GM04503 (cell line): ENCODE measurements at places on chromosomes 6 and 20.

DNA sequence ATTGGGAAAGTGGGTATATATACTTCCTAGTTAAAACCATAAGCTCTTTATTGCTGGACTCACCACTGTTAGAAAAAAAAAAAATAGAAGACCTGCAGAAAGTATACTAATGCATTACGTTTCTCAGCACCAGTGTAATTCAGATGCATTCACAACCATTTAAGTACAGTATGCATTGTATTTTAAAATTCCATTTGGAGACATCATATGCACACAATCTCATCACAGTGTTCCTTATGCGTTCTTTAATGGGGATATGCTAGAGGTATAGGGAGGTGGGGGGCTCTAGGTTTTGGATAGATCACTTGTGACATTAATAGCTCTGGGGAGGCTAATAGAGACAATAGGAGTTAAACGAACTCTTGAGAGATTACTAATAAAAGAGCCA lies 9.4 kb downstream of the TFAP2A start:
- DNase-seq = no peak

DNA sequence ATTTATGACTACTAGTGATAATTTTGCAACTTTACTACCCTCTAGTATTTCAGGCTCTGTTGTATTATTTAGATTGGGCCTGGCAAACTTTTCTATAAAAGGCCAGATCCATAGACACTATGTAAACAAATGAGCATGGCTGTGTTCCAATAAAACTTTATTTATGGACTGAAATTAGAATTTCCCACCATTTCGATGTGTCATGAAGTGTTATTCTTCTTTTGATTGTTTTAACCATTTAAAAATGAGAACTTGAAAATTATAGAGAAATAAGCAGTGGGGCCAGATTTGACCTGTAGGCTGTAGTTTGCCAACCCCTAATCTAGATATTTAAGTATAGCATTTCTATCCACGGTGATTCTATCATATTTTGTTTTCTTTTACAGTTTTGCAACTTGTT lies 61.5 kb upstream of the TFB1M start:
- DNase-seq = no peak

DNA sequence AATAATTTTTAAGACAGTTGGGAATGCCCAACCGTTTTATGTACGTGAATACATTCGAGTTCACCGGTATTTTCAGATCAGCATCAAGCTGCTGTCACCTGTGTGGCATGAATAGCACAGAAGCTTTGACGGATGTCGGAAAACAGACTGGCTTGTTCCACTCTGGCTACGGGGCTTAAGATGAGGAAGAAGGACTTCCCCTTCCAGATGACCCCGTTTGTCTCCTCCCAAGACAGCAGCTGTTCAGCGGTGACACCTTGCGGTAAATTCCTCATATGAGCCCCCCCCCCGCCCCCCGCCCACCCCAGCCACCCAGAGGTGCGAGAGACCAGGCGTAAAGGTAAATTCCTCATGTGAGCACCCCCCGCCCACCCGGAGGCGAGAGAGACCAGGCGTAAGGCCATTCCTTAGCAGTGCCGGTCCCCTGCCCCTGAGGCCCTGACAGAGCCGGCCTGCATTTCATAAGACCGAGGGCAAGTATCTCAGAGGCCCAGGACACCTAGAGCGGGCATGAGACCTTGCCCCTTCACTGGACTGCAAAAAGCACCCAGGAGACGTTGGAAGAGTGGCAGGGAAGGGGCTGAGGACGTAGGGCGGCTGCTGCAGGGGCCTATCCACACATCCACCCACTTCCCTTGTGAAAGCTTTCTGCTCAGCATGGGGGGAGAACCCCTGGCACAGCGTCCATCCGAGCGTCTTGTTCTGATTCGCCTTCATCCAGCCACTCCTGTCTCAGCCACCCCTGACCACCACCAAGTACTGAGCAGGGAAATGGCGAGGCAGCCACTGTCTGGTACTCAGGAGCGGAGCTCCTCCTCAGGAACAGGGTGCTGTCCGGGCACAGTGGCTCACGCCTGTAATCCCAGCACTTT lies 7.3 kb upstream of the PCMTD2 start:
- DNase-seq = no peak

- DNase-seq = no peak
These were observed 86.8 kb upstream of the AFDN start for GRCh38 chr6:167739721-167740475.

GRCh38 chr20:19478320-19478895 lies 266.0 kb downstream of the SLC24A3 start:
- no peak for DNase-seq

- DNase-seq = peak; percentile 42
These were observed 623 bp upstream of the MRPS26 start for GRCh38 chr20:3045042-3045815.

GRCh38 chr6:14135893-14136539 lies 18.4 kb downstream of the CD83 start:
- DNase-seq = no peak

- no peak for DNase-seq
These were observed 153.1 kb downstream of the MYB start for GRCh38 chr6:135334169-135334568.

- no peak for DNase-seq
These were observed 21.0 kb downstream of the MAP3K5 start for GRCh38 chr6:136771306-136771705.

- no peak for DNase-seq
These were observed 11.8 kb upstream of the AP5S1 start for GRCh38 chr20:3808544-3808943.

DNA sequence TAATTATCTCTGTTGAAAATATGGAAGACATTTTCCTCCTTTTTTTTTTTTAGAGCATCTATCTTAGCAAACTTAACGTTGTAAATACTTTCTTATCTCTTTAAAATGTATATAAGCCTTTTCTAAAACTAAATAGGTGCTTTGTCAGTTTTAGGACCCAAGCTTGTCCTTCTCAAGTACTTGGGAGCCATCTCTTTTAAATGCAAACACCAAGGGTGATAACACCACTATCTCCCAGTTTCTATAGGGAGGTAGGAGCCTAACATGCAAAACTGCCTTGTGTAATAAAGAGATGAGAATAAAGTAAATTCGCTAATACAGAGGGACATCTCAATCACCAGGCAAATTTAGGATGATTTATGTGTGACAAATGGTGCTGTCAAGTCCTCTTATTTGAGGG lies 157.0 kb upstream of the FAM83B start:
- DNase-seq = no peak

- DNase-seq = no peak
These were observed 24.7 kb upstream of the ASXL1 start for GRCh38 chr20:32333181-32333987.

GRCh38 chr6:45574014-45574461 lies 196.3 kb upstream of the SUPT3H start:
- no peak for DNase-seq

GRCh38 chr20:10288421-10288820 lies 69.8 kb downstream of the SNAP25 start:
- no peak for DNase-seq
